B cell (primary cell): ENCODE measurements at places on chromosomes 1 and 21.

DNA sequence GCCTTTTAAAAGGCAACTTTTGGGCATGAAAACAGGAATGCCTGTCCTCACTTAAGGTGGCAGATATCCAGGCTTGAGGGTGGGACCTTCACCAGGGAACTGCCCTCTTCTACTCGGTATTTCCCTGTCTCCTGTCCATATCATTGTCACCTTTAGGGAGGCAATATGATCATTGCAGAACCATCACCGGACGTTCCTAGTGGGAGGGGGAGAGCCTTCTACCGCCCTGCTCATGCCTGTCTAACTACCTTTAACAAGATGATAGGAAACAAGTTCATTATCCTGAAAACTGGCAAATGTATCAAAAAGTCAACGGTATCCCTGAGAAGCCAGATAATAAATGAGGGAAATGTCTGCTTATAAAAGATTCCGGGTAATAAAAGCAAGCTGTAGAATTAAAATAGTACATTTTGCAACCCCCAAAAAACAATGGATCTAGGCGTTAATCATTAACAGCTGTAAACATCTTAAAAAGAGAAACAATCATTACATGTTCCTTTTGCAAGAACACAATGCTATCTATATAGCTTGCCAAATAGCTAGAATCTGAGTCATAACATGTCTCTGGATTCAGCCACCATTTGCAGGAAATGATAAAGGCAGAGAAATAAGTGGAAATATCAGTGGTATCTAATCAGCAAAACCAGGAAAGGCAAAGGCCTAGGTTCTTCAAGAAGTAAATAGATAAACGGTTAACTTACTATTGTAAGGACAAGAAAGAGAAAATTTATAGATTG is 852.9 kb upstream of the ADGRL4 start:
- DNase-seq, result no peak

GRCh38 chr21:35506352-35506751 is 457.2 kb upstream of the RUNX1 start:
- no peak for DNase-seq

DNA sequence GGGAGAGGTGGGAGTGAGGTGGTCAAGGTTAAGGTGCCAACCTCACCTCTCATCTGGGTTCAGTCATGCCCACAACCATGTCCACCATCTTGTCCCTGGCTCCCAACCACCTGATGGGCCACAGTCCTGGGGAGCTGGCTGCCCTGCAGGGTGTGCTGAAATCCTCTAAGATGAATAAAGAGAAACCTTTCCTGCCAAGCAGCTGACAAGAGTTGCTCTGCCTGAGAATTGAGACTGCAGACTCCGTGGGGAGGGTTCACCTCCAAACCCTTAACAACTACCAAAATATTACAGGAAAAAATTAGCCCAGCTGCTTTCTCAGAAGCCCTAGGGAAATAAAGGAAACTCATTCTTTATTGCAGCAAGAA is 15.2 kb upstream of the FGR start:
- DNase-seq, result no peak

DNA sequence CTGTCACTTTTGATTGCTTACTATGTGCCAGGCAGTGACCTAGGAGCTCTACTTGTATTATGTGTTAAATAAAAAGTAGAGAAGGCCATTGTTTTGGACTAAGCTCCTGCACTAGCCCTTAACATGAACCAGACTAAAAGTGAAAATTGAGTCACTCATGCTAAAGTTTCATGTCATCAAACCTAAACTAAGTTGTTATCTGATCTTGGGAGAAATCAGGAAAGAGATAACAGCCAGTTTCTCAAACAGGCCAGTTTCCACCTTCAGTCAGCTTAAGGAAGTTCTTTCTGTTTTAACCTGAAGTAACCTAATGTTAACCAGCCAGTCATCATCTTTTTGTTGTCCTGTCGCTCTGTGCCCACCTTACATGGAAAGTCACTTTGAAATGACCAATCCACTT is 102.1 kb upstream of the MARK1 start:
- no peak for DNase-seq

DNA sequence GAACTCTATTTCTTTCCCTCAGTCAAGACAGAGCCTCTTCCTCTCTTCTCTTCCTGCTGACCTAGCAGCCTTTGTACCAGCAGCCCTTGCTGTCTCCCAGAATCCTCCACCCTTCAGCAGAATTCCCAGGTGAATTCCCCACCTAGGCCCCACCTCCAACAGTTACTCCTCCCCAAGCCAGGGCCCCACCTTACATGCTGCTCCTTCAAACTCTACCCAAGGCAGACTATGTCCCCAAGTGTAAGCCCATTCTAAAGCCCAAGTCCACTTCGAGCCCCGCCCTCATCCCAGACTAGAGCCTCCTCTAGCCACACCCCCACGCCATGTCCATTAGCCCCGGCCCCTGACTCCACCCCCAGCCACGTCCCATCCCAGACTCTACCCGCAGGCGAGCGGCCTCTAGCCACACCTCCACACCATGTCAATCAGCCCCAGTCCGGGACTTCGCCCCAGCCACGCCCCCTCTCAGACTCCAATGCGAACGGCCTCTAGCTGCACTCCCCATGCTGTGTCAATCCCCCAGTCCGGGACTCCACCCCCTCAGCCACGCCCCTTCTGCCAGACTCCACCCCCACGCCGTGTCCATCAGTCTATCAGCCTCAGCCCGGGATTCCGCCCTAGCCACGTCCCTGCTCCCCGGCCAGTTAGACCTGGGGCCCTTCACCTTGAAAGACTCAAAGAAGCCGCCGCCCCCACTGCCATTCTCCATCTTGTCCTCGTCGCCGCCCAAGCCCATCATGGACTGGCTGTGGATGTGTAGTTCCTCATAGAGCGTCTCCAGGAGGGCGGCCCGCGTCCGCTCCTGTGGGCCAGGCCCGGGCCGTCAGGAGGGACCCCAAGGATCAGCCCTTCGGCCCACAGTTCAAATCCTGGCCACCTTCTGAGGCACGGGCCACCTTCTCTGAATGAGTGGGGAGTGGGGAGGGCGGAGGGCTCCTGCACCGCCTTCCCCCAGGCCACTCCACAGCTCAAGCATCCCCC is 61.3 kb downstream of the RAP1GAP start:
- peak; percentile 53 for DNase-seq
